ENCODE measurements at places on chromosomes 5 and 9. TPM values are rescaled to one million over a fixed set of nuclear protein-coding genes. Genes with fewer than 3 reads are reported as not detected.

GRCh38 chr5:121949885-121950284, 11.9 kb upstream of the SRFBP1 start:
- DNase-seq: peak; percentile 58
- H3K27me3 ChIP-seq: no peaks in the 10 kb centered on the region

GRCh38 chr5:117863586-117864296, 1124.6 kb downstream of the DTWD2 start:
- no peak for DNase-seq
- H3K4me3 ChIP-seq: no peak overlapping the region
- no peak overlapping the region for H3K27ac ChIP-seq
- no peaks in the 10 kb centered on the region for H3K27me3 ChIP-seq

DNA sequence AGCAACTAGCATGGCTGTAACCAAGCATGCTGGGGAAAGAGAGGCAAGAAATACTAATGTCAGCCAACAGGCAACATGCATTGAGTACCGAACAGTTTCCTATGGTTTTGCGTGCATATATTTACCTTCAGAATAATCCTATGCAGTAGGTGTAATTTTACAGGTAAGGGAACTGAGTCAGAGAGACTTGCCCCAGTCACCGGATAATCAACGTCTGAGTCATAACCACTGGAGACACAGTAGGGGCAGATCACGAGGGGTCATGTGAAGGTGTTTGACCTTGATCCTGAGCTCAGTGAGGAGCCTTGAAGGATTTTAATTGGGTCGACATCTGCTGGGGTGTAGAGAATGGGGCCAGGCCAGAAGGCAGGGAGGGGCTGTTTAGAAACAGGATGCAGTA, 13.4 kb upstream of the TSC1 start:
- H3K36me3 ChIP-seq: no peaks in the 10 kb centered on the region
- no peak overlapping the region for H3K4me3 ChIP-seq
- no peaks in the 10 kb centered on the region for H3K4me1 ChIP-seq
- H3K27ac ChIP-seq: no peak overlapping the region
- DNase-seq: no peak

- no peaks in the 10 kb centered on the region for H3K4me1 ChIP-seq
- peaks cover 1% of the 10 kb centered on the region for H3K36me3 ChIP-seq
- DNase-seq: no peak
- no peak overlapping the region for H3K4me3 ChIP-seq
These were observed 67.5 kb downstream of the FANCC start for GRCh38 chr9:95249986-95250385.

DNA sequence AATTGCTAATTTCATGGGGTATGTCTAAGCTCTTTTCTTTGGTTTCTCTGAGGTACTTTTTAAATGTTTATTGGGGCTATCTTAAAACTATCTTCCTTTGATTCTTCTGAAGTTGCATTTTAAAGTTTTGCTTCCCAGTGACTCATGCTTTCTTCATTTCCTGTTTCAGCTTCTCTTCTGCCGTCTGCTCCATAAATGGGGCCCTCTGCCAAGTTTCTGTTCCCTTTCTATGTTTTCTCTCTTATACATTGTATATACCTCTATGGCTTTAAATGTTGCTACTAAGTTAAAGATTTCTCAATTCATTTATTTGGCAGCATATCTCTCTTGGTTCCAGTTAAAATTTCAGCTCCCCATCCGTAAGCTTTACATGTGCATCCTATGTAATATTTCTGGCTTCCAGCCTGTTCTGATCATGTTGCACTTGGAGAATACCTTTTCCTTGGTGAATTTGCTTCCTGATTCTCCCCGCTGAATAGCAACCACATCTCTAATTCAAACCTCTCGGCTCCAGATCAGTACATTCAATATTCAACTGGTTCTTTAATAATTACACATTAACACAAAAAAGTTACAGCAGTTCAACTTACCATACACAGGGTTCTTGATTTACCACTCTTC, 125.3 kb downstream of the ST8SIA4 start:
- no peaks in the 10 kb centered on the region for H3K27me3 ChIP-seq
- H3K27ac ChIP-seq: no peak overlapping the region
- DNase-seq: peak; percentile 20
- no peaks in the 10 kb centered on the region for H3K4me1 ChIP-seq
- no peak overlapping the region for H3K4me3 ChIP-seq
- H3K36me3 ChIP-seq: no peaks in the 10 kb centered on the region

- H3K4me1 ChIP-seq: no peaks in the 10 kb centered on the region
- no peak for DNase-seq
- H3K27ac ChIP-seq: no peak overlapping the region
- H3K27me3 ChIP-seq: no peaks in the 10 kb centered on the region
- no peak overlapping the region for H3K4me3 ChIP-seq
These were observed 687.0 kb upstream of the FTMT start for GRCh38 chr5:121164632-121165031.

DNA sequence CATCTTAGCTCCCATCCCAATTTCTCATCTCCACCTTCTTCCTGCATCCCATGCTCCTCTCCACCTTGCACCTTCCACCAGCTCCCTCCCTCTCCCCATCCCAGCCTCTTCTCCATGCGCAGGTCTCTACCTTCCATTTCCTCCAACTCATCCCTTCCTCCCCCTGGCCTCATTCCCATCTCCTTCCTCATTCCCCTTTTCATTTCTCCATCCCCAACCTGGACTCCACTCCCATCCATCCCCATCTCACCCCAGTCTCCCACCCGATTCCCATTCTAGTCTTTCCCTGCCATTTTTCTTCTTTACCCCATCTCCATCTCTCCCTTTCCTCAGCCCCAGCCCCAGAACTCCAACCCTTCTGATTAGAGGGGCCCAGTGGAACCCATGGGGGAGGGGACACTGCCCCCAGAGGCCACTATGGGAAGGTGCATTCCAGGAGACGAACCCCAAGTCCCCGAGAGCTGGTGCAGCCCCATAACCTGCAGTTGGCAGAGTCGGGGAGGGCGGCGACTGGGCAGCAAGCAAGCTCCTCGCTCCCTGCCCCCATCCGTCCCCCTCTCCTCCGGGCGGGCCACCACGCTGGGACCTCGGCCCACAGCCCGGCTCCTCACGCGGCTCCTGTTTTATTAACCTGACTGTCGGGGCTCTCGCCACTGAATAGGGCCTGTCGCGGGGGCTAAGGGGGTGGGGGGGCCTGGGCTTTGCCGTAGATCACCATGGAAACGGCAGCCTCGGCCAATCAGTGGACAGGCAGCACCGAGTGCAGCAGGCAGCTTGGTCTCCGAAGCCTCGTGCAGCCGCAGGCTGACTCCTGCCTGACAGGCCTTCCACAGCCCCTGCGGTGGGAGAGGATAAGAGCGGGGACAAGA, 66.7 kb downstream of the PCDH1 start:
- no peak overlapping the region for H3K27ac ChIP-seq
- H3K27me3 ChIP-seq: peaks cover 21% of the 10 kb centered on the region
- H3K36me3 ChIP-seq: no peaks in the 10 kb centered on the region
- H3K4me3 ChIP-seq: no peak overlapping the region
- DNase-seq: peak; percentile 61

DNA sequence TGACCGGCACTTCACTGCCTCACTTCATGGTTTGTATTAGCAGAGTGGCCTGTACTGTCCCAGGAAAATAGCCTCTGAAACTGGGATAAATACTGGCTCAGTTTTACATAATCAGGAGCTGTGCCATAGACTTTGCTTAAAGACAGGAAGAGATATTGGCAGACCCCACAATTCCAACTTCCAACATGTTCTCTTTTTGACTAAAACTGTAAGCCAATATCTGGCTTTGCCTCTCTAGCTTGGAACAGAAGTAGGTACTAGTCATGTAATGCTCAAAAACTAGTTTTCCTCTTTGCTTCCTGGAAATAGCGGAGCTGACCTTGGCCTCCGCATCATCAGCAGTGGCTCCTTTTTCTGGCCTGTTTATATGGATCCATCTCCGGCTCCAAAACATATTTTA, 276.9 kb downstream of the CDH9 start:
- no peak overlapping the region for H3K27ac ChIP-seq
- H3K4me1 ChIP-seq: no peaks in the 10 kb centered on the region
- no peaks in the 10 kb centered on the region for H3K36me3 ChIP-seq
- DNase-seq: no peak

- peaks cover 22% of the 10 kb centered on the region for H3K36me3 ChIP-seq
- no peak for DNase-seq
- no peaks in the 10 kb centered on the region for H3K4me1 ChIP-seq
- no peak overlapping the region for H3K4me3 ChIP-seq
- no peaks in the 10 kb centered on the region for H3K27me3 ChIP-seq
These were observed 53.3 kb downstream of the RAPGEF6 start for GRCh38 chr5:131581702-131582101.

DNA sequence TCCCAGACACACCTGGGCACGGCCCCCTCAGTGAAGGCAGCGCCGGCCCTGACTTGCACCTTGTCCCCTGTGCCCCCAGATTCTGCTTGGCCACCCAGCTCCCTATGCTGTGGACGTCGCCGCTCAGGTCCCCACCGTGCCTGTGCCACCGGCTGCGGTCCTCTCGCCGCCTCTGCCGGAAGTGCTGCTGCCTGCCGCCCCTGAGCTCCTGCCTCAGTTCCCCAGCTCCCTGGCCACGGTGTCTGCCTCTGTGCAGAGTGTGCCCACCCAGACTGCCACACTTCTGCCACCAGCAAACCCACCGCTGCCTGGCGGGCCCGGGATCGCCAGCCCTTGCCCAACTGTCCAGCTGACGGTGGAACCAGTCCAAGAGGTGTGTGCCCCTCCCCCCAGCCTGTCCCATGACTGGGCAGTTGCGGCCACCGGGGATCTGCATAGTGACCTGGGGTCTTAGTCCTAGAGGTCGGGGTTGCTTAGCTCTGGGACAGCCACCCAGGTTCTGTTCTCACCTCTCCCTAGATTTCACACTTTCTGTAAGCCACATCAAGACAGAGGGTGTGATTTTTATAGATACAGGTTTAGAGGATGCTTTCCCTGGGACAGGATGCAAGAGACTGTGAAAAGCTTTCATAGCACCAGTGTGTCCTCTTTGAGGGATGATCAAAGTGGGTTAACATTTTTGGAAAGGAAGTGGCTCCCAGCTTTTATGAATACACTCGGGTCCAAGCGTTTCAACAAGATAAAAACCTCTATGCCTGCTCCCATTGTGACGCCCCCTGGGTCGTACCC, 78.0 kb downstream of the WNK2 start:
- no peaks in the 10 kb centered on the region for H3K27me3 ChIP-seq
- H3K36me3 ChIP-seq: peaks cover 4% of the 10 kb centered on the region
- no peak for DNase-seq
- H3K27ac ChIP-seq: no peak overlapping the region

DNA sequence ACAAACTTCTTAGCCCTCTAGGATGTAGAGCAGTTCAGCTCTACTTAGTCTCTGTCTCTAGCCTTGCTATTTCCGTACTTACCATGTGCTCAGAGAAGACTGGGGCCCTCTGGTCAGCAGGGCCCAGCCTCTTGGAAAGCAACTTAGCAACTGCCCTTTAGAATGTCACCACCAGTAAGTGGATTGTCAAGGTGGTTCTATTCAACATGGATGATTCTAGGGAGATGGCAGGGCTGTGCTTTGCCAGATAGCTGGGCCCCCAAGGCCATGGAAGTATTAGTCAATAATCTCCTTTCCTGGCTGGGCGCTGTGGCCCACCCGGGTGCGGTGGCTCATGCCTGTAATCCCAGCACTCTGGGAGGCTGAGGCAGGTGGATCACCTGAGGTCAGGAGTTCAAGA, 177.6 kb upstream of the MVB12B start:
- peaks cover 3% of the 10 kb centered on the region for H3K4me1 ChIP-seq
- DNase-seq: no peak
- no peak overlapping the region for H3K27ac ChIP-seq
- no peak overlapping the region for H3K4me3 ChIP-seq
- H3K36me3 ChIP-seq: no peaks in the 10 kb centered on the region

FAM200C gene
- 1.6 TPM for polyA plus RNA-seq

DNA sequence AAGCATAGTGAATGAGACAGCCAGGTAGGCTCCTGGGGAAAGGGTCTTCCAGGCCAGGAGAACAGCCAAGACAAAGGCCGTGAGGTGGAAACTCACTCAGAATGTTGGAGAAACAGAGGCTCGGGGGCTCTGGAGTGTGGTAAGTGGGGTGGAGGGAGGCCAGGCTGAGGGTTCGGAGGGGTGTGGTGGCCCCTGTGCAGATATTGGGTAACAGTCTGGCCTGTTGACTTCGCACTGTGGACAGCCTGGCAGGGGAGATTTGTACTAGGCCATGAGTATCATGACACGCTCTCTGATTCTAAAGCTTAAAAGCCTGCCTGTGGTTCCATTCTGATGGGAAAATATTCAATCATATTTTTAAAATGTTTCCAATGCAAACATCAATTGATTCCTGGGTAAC, 239.3 kb downstream of the GADD45G start:
- DNase-seq: no peak
- H3K27me3 ChIP-seq: no peaks in the 10 kb centered on the region
- H3K4me3 ChIP-seq: no peak overlapping the region
- no peak overlapping the region for H3K27ac ChIP-seq
- no peaks in the 10 kb centered on the region for H3K36me3 ChIP-seq

DNA sequence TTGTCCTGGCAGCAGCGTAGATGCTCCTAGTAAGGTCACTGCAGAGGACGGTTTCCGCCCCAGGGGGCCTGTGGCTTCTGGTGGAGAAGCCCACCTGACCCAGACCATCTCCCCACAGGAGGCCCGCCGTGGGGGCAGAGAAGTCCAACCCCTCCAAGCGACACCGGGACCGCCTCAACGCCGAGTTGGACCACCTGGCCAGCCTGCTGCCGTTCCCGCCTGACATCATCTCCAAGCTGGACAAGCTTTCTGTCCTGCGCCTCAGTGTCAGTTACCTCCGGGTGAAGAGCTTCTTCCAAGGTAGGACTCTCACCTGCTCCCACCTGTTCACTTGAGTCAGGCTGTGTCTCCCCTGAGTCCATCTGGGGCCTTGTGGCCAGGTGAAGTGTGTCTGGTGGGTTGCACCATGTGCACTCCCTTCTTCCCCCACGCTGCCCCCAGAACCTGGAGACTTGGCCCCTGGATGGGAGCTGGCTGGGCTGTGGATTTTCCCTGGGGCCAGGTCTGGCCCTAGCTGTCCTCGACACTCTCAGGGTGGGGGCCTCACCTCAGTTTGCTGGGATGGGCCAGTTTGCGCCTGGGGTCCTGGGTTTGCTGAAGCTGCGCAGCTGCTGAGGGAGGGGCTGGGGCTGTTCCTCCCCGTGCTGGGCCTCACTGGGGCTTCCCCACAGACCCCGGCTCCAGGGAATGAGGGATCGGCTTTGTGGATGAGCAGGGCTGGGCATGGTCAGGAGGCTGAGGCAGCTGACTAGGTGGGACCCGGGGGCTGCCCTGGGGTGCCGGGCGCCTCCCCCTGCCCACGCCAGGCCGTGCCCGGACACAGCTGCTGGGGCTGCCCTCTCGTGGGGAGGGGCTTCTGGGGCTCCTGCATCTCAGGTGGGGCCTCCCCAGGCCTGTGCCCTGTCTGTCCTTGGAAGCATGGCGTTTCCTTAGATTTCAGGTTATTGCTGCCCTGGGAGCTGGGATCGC, 32.4 kb downstream of the AHRR start:
- no peak for DNase-seq
- H3K4me3 ChIP-seq: no peak overlapping the region
- no peaks in the 10 kb centered on the region for H3K4me1 ChIP-seq
- H3K36me3 ChIP-seq: no peaks in the 10 kb centered on the region

DNA sequence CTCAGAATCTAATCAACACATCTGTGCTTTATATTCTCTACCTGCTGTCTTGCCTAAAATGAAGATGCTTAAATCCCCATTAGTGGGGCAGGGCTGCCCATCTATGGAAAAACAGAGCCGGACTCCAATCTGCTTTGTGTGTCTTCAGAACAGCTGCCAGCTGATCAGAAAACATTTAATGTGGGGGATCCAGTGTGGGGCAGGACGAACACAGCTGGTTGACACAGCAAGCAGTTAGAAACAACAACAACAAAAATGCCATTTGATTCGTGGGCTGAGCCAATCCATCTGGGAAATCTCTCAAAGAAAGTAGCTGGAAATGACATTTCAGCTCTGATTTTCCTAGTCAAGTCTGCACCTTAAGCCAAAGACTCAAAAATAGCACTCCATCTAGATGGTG, 99.8 kb downstream of the PPP2R2B start:
- no peaks in the 10 kb centered on the region for H3K36me3 ChIP-seq
- no peaks in the 10 kb centered on the region for H3K27me3 ChIP-seq
- no peak overlapping the region for H3K27ac ChIP-seq
- no peak for DNase-seq
- H3K4me1 ChIP-seq: no peaks in the 10 kb centered on the region
- no peak overlapping the region for H3K4me3 ChIP-seq
